ENCODE measurements at places on chromosomes 3 and 15.

GRCh38 chr15:90735923-90736322 is 18.8 kb downstream of the BLM start:
- no peak for DNase-seq

GRCh38 chr3:71752831-71753700 is 589 bp upstream of the GPR27 start:
- no peak for DNase-seq

GRCh38 chr3:74897006-74897405 is 282.5 kb upstream of the CNTN3 start:
- no peak for DNase-seq

DNA sequence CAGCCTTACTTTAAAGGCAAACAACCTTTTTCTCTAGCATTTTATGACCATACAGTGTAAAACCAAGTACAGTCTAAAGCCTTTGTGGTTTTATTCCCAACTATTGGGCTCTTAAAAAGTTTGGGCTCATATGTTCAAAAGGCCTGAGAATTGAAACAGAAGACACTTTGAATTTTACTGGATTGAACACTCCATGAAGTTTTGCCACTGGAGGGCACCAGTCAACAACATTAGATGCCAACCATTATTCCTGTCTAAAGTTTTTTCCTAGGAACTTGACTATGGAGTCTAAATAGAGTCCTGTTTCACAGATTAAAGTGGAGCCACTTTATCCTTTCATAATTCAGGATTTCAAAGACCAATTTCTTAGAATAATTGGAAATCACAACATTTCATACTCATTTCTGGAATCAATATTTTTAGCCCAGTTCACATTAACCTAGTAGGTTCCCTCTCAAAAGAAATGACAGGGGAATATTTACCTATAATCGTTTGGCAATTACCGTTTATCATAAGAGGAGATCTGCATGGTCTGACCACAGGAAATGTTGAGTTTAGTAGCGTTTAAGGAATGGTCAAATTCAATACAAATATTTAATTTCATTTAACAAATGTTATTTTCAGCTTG is 244.1 kb upstream of the PDZRN3 start:
- DNase-seq, result no peak

- DNase-seq, result no peak
Observed at GRCh38 chr3:189863031-189863430, 231.8 kb downstream of the TP63 start.

DNA sequence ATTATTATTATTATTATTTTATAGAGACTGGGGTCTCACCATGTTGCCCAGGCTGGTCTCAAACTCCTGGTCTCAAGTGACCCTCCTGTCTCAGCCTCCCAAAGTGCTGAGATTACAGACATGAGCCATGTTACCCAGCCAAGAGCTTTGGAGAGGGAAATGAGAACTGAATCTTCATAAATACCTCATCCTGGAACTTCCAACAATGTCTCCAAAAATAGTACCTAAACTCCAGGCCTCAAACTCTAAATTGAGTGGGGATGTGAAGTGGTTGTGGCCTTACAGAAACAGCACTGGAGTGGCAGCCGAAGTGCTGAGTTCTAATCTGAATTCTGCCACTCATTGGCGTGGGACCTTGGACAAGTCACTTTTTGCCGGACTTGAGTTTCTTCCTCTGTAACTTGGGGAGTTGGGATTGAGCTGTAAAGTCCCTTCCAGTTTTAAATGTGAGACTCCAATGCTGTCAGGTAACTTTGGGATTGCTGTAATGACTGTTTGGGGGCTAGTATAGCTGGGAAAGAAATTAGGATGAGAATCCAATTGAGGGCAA is 10.0 kb upstream of the SRP14 start:
- no peak for DNase-seq

GRCh38 chr3:78258798-78259197 is 1218.9 kb downstream of the ROBO2 start:
- no peak for DNase-seq

All from gastrocnemius medialis (tissue), 4 donors.